ENCODE measurements at places on chromosomes 16 and 17.
A peak's percentile ranks its signal among the peaks of the same experiment; 100 is the strongest.

DNA sequence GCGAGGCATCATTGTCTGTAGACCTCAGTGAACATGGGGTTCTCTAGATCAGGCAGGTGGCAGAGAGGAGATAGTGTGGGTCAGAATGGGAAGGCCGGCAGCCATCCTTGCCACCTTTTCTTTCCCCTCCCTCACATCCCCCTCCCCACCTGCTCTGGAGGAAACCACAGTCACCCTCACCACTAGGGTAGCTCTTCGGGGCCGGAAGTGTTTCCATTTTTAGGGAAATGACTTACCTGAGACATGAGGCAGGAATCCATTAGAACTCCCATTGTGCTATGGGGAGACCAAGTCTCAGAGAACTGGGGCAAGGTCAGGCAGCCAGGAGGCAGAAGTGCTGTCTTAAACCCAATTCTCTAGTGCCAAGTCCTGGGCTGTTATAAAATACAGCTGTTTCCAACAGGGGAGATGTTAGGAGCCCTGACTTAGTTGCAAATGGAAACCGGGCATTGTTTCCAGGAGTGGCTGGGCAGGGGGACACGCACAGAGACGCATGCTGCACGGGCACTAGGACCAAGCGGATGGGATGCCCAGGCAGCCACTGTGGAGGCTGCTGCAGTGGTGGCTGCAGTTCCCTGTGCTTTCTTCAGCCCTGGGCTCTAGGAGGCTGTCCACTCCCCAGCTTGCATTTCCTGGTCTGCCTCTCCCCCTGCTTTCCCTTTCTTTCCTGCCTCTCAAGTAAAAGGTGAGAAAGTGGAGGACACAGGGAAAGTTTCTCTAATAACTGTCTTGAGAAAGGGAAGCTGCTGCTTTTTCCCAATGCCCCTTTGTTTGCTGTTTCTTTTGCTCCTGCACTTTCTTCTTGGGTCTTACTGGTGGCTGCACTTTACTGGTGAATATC lies 2.8 kb downstream of the HAS3 start:
- DNase-seq = no peak

GRCh38 chr17:66963909-66964771 lies at the start of gene CACNG4:
CACNG4 (plus strand) TSS chr17:66964707; CDS start chr17:66964912, 205 bp downstream.
- DNase-seq = no peak

GRCh38 chr16:17360693-17361122 lies 110.1 kb downstream of the XYLT1 start:
- no peak for DNase-seq

DNA sequence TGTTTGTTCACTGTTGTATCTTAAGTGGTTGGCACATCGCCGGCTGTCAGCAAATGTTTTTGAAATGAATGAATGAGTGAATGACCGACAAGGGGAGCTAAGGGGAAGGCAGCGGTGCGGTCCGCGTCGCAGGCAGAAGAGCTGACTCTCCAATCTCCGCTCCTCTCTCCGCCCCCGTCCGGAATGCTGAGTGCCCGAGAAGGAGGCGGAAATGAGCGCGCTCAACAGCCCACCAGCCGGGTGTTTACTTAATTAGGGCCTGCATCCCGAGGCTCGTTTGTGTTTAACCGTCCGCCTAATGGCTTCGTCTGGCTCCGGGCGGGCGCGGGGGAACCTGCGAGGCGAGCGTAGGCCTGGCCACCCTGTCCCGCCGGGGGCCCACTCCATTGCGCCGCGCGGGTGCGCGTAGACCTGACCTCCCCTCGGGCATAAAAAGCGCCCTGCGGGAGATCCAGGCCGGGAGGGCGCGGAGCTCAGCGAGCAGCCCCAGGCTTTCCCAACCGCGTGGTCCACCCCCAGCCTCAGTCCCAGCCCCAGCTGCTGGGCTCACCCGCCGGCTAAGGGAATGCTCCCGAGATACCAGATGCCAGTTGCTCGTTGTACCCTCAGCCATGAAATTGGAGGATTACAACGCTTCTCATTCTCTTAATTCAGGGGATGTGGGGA lies 2.5 kb upstream of the CDH3 start:
- no peak for DNase-seq

GRCh38 chr17:44988044-44988942 lies 20.2 kb upstream of the C1QL1 start:
- DNase-seq = no peak

GRCh38 chr17:28335959-28336871 lies 654 bp downstream of the TNFAIP1 start:
- peak; percentile 44 for DNase-seq

- no peak for DNase-seq
Measured at GRCh38 chr17:82973456-82974135, 105.8 kb upstream of the METRNL start.

DNA sequence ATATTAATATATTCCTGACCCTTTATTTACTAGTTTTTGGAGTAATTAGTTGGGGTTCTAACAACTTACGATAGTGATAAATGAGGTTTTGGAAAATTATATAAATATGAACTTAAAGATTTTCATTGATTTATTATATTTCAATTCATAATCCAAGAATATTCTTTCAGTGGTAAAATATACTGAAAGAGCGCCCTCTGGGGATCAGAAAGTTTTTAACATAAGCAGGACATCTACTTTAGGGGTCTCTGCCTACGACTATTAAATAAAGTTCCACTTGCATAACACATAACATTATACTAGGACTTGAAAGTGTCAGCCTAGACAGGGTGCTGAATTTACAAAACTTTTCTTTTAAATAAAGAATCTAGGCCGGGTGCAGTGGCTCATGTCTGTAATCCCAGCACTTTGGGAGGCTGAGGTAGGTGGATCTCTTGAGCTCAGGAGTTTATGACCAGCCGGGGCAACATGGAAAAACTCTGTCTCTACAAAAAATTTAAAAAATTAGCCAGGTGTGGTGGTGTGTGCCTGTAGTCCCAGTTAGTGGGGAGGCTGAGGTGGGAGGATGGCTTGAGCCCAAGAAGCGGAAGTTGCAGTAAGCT lies 15.6 kb downstream of the RFWD3 start:
- DNase-seq = no peak

DNA sequence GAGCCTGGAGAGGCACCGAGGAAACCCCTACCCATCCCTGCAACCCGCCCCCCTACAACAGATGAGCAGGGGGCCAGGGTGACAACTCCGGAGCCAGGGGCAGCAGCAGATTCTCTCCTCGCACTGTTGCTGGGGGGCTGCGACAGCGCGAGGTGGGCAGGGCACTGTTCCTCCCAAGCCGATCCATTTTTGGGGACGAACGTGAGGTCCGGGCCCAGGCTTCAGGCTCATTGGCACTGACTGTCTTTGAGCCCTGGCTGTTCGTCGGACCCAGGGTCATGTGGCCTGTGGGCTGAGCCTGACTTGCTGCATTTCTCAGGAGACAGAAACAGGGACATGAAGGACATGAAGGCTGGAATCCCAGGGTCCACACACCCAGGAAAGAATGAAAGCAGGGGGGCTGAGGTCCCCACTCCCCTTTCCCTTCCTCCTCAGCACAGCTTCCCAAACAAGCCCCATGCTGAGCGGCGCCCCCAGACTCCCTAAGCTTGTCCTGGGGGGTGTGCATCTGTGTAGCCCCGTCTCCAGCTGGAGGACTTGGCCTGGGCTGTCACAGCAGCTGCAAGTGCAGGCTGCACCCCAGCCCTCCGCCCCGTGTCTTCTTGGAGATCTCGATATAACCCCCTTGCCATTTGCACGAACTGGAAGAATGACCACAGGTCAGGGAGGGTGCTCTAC lies 18.7 kb downstream of the CEP295NL start:
- no peak for DNase-seq

- DNase-seq = no peak
Measured at GRCh38 chr17:45288825-45289224, 26.9 kb upstream of the SPATA32 start.

GRCh38 chr16:674968-675883 lies at the start of gene RHBDL1:
RHBDL1 (plus strand) TSS chr16:675671; CDS start chr16:675791, 120 bp downstream.
- no peak for DNase-seq

GRCh38 chr17:16470265-16470664 lies 21.7 kb downstream of the LRRC75A start:
- DNase-seq = no peak

GRCh38 chr17:73686126-73686525 lies 41.9 kb upstream of the SDK2 start:
- no peak for DNase-seq

GRCh38 chr17:81516439-81516838 lies 3.8 kb upstream of the ACTG1 start:
- no peak for DNase-seq

- DNase-seq = no peak
Measured at GRCh38 chr17:14580499-14580898, 279.6 kb downstream of the HS3ST3B1 start.

DNA sequence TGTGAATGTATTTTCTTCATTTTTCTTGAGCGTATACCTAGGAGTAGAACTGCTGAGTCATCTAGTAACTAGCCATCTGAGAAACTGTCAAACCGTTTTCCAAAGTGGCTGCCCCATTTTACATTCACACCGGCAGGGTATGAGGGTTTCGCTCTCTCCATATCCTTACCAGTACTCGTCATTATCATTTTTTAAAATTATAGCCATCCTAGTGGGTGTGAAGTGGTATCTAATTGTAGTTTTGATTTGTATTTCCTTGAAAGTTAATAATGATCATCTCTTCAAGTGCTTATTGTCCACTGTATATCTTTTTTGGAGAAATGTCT lies 6.0 kb downstream of the RNF157 start:
- no peak for DNase-seq
